ENCODE measurements at places on chromosomes 16 and 17.

- DNase-seq, result no peak
Observed at GRCh38 chr16:68324780-68325357, 14.1 kb downstream of the PRMT7 start.

DNA sequence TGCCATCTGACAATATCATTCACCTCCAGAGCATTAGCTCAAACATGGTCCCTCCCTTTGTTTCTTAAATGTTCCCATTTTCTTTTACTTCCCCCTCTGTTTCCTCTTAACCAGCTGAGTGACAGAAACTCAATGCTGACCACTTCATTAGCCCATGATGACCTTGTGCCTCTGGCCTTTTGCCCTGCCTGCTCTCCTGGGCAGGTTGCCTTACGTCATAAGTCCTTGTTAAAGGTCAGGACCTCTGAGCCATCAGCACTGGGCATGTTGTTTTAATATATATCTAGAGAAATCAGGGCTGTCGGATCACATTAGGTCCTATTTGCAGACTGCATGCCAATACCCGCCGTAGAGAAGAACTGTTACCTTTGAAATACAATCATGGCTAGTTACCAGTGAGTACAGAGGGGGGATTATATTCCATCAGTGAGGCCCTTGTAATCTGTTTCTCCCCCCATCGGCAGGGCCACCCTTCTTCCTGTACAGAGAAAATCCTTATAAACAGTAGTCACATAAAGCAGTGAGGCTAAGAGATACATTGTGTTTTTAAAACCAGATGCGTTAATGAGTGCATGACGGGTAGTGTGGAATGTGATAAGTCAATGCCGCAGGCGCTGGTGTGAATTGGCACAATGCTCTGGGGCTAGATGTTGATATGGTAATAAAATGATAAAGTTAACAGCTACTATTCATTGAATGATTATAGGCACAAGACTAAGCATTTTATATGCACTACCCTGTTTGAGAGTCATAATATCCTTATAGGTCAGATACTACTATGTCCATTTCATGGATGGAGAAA is 94.3 kb upstream of the ZFHX3 start:
- no peak for DNase-seq

DNA sequence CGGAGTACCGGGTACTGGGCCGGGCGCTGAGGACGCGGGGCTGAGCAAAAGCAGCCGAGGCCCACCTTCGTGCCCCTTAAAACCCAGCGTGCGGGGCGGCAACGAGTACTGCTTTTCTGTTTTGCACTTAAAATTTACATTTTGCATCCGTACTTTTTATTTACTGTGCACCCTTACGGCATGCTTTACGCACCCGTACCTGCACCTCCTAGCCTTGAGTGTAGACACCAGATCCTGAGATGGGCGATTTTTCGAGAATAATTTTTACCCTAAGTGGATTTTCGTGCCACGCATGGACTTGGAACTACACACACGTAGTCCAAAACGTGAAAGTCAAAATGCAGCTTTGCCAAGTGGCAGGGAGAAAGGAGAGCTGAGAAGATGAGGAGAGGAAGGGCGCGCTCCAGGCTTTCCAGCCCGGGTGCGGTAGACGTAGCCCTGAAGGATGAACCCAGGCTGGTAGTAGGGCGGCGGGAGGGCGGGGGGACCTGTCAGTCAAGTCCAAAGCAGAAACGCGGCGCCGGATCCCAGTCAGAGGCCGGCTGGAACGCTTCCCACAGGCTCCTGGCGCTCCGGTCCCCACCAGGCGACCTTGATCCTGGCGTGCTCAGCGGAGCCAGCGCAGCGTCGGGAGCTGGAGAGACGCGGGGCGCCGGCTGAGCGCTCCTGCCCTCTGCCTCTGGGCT is 1.2 kb upstream of the CBLN1 start:
- no peak for DNase-seq

DNA sequence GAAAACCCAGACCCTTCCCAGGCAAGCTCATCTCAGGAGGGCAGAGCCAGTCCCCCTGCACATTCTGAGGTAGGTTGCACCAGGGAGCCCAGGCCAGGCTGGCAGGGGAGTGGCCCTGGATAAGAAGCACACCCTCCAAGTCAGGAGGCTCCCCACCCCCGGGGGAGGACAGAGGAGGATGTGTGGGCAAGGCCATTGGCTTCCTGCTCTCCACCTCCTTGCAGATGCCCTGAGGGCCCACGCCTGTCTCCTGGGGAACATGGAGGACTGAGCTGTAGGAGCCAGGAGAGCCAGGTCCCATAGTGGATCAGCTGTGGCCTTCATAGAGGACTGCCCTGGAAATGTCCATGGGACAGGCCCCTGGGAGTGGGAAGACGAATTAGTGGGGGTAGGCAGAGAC is 126.7 kb downstream of the IRF8 start:
- DNase-seq, result no peak

- peak; percentile 6 for DNase-seq
Observed at GRCh38 chr16:1871974-1872635, at the start of gene MEIOB. TSS of gene MEIOB (minus strand) at chr16:1872164. CDS start at chr16:1868175, 3,989 bp downstream.

- DNase-seq, result no peak
Observed at GRCh38 chr17:7296189-7296861, 1.9 kb upstream of the YBX2 start.

DNA sequence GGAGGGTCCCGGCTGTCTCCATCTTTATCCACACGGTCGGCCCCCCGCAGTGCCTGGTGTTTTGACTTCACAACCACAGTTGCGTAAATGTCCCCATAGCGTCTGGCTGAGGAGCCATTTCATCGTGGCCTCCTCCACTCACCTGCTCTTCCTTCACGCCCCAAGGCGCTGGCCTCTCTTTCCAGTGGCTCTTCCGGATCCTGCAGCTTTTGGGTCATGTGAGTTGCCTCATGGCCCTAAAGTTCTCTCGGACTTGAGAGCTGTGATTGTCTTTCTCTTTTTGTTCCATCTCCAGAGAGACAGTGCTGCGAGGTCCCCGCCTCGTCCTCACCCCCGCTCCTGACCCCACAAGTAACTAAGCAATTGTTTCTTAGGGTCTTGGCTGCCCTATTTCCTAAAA is 22.7 kb downstream of the FLYWCH1 start:
- DNase-seq, result no peak

GRCh38 chr17:15965528-15965927 is 20.6 kb downstream of the ADORA2B start:
- DNase-seq, result no peak

- DNase-seq, result no peak
Observed at GRCh38 chr17:66526827-66527226, 224.4 kb downstream of the PRKCA start.

DNA sequence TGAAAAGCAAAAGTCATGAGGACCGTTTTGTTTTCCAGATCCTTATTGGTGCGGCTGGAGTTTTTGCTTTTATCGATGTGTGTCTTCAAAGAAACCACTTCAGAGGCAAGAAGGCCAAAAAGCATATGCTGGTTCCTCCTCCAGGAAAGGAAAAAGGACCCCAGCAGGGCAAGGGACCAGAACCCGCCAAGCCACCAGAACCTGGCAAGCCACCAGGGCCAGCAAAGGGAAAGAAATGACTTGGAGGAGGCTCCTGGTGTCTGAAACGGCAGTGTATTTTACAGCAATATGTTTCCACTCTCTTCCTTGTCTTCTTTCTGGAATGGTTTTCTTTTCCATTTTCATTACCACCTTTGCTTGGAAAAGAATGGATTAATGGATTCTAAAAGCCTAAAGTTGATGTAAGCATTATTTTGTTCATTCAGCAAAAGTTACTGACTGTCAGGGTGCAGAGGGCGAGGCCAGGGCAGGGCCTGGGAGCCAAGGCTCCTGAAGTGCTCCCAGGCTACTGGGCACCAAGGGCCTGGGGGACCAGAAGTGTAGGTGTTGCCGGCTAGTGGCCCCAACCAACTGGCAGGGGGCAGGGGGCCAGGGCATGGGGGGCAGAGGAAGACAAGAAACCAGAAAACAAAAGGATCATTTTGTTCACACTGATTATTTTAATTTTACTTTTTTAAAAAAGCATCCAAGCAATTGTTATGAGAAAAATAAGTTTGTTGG is 8.8 kb downstream of the CMTM2 start:
- no peak for DNase-seq

GRCh38 chr17:27631897-27632725 is 1.1 kb downstream of the LGALS9 start:
- DNase-seq, result no peak

- DNase-seq, result no peak
Observed at GRCh38 chr16:81686391-81687130, 92.5 kb upstream of the PLCG2 start.

DNA sequence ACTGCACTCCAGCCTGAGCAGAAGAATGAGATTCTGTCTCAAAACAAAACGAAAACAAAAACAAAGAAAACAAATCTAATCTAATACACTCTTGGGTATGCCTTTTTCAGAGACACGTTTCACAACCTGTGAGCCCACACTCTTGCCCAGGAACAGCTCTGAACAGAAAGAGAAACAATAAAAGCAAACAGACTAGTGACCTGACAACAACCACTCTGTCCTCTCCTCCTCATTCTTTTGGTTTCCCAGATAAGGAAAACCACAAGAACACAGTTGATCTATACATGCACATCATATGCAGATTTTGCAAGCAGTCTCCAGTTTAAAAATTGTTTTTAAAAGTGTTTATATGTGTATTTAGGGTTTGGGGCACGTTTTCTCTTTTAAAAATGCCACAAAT is 1.3 kb downstream of the MKS1 start:
- DNase-seq, result no peak

DNA sequence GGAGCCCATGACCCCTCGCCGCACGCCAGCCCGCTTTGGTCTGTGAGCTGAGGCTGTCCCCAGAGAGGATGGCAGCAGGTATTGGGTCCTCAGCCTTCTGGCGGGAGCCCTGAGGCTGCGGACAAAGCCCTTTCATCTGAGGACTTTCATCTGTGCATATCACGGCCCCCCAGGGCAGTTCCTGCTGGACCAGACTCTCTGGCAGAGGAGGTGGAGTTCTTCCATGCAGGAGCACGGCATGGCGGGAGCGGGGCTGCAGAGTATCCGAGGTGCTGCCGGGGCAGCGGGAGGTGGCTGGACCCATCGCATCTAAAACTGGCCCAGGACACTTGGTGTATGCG is 18.8 kb downstream of the DHX38 start:
- DNase-seq, result no peak

DNA sequence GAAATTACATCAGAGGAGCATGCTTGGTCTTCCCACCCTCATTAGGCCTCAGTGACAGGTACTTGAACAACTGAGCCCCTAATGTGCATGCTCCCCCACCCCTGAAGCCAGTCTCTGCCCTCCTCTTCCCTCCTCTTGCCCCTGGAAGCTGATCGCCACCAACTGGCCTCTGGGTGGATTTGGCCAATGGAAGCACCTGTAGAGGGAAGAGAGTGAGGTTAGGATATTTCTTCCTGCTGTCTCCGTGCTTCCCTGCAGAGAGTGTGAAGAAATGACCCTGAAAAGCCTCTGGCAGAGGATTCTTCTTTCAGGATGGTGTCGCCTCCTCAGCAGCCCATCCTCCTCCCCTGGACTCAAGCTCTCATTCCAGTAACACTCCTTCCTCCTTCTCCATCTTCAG is 5.9 kb upstream of the CBLN1 start:
- no peak for DNase-seq

DNA sequence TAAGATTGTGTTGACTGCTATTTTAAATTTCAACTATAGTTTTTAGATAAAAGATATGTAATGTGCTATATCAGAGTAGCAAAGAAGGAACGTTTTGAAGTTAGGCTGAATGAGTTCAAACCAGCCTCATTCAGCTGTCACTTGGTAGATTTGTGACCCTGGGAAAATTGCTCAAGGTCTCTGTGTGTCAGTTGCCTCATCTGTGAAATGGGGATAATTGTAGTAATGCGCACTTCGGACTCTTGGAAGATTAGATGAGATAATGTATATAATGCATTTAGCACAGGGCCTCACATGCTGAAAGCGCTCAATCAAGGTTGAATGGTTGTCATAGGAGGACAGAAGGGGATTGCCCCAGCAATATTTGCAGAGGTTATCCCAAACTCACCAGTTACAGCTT is 4.7 kb downstream of the BMERB1 start:
- no peak for DNase-seq

GRCh38 chr17:70184207-70184606 is 14.9 kb downstream of the KCNJ2 start:
- no peak for DNase-seq

- no peak for DNase-seq
Observed at GRCh38 chr17:75892556-75893224, 4.1 kb downstream of the TRIM65 start.

- DNase-seq, result no peak
Observed at GRCh38 chr16:52404546-52404945, 142.4 kb downstream of the TOX3 start.

DNA sequence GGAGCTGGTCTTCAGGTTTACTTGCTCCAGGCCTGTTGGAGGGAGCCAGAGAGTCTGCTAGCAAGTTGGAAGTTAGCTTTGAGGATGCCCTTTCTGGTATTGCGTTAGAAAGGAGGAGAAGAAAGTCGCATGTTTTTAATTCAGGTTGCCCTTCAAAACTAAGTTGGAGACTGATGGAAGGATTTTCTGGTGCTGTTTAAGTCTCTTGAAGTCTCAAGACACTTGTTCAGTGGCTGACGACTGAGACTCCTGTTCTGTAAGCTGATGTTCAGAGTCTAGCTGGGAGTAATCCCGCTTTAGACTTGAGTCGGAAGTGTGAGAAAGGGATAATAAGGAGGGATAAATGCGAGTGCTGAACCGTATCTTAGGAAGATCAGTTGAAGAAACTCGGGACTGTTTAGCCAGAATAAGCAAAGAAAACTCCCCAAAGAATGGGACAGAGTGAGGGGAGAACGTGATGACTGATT is 740 bp downstream of the AATF start:
- no peak for DNase-seq

DNA sequence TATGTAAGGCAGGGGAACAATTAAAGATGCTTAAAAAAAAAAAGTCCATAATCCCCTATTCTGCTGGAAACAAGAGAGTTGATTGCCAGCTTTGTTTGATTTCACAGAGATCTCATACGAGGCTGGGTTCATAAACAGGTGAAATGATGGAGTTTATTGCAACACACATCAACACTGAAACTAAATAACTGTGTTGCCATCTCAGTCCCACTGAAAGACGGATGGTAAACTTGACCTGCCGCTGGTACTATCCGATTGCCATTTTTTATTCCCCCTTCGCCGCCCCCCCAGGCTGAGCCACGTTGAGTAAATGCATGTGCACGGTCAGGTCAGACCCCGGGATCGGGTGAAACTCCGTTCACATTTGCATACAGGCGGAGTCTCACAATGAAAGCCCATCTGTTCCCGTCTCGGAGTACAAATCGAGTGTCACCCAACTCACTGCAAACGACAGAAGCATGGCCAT is 119.2 kb downstream of the SKAP1 start:
- DNase-seq, result no peak

DNA sequence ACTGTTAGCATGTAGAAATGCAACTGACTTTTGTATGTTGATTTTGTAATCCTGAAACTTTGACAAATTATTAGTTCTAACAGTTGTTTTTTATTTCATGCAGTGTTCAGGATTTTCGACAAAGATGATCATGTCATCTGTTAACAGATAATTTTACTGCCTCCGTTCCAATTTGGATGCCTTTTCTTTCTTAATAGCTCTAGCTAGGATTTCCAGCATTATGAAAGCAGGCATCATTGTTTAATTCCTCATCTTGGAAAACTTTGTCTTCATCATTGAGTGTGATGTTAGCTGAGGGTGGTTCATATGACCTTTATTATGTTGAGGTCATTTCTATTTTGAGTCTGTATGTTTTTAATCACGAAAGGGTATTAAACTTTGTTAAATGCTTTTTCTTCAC is 31.9 kb downstream of the RMI2 start:
- no peak for DNase-seq
